Neural crest cell (in vitro differentiated cells): ENCODE measurements at places on chromosomes 3 and 15.

DNA sequence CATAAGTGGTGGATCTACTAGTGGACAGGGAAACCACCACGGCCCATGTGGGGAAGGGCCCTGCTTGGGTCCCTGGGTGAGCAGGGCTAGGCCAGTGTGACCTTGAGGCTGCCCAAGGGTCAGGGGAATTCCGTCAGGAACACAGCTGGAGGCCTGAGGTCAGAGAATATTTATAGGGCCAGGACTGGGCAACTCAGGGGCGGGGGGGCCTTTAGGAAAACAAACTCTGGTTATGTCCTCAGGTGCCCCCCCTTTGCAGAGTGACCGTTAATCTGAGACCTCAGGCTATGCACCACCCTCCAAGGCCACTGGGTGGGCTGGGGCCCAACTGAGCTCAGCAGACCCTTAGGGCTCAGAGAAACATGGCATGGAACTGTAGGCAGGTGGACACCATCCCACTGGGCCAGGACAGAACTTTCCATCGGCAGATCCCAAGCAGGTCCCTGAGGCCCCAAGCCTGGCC, 2.5 kb downstream of the TWF2 start:
- no peak overlapping the region for H3K27ac ChIP-seq
- H3K4me1 ChIP-seq = peaks cover 27% of the 10 kb centered on the region
- H3K36me3 ChIP-seq = no peaks in the 10 kb centered on the region
- H3K4me3 ChIP-seq = no peak overlapping the region
- DNase-seq = no peak
- H3K27me3 ChIP-seq = peaks cover 2% of the 10 kb centered on the region

- no peaks in the 10 kb centered on the region for H3K27me3 ChIP-seq
- H3K27ac ChIP-seq = no peak overlapping the region
- H3K4me3 ChIP-seq = no peak overlapping the region
- DNase-seq = no peak
- H3K4me1 ChIP-seq = no peaks in the 10 kb centered on the region
- no peaks in the 10 kb centered on the region for H3K36me3 ChIP-seq
Measured at GRCh38 chr15:61401903-61402698, 173.0 kb upstream of the RORA start.

- no peaks in the 10 kb centered on the region for H3K4me1 ChIP-seq
- no peaks in the 10 kb centered on the region for H3K36me3 ChIP-seq
- no peak overlapping the region for H3K4me3 ChIP-seq
- peaks cover 3% of the 10 kb centered on the region for H3K27me3 ChIP-seq
- no peak overlapping the region for H3K27ac ChIP-seq
- no peak for DNase-seq
Measured at GRCh38 chr3:112822064-112823055, 24.3 kb downstream of the CD200R1L start.

- H3K4me1 ChIP-seq = peaks cover 68% of the 10 kb centered on the region
- no peaks in the 10 kb centered on the region for H3K36me3 ChIP-seq
- DNase-seq = no peak
- peaks cover 26% of the 10 kb centered on the region for H3K27me3 ChIP-seq
Measured at GRCh38 chr3:193895409-193895808, 240.5 kb upstream of the HES1 start.

- no peaks in the 10 kb centered on the region for H3K36me3 ChIP-seq
- DNase-seq = no peak
- no peaks in the 10 kb centered on the region for H3K27me3 ChIP-seq
- H3K4me3 ChIP-seq = no peak overlapping the region
- H3K4me1 ChIP-seq = no peaks in the 10 kb centered on the region
Measured at GRCh38 chr3:16460886-16461285, 52.6 kb downstream of the RFTN1 start.

DNA sequence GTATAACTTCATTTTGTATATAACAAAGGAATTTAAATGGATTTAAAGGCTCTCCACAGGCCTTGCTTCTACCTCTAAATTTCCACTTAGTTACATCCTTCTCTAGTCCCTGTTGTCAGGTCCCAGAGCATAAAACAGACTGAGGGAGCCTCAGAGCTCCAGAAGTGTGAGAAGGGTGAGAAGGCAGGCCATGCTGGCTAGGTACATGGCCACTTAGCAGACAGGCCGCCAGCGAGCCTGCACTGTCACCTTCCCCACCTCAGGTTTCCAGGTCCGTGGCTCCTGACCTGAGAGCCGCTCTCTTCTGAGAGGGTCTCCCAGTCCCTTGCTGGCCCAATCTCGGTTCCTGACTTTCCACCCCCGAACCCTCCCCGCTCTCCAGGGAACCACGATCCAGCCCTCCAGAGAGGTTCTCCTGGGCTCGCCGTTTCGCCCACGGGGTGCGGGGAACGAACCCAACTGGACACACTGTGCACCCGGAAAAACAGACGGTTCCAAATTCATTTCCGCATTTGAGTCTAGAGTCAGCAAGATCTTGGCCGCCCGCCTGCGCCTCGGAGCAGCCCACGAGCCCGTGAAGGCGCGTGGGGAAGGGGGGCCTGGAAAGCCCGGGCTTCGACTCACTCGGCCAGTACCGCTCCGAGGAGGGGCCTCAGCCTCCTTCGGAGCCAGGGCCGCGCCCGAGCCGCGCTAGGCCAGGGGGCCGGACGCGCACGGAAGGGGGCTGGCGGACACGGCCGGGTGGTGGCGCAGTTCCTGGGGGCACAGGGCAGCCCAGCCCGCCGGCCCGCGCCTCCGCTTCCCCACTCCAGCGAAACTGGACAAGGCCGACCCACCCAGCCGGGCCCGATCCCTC, 16.7 kb upstream of the SOX2 start:
- H3K27me3 ChIP-seq = no peaks in the 10 kb centered on the region
- H3K36me3 ChIP-seq = peaks cover 2% of the 10 kb centered on the region

GRCh38 chr15:56754772-56755370, 21.6 kb upstream of the ZNF280D start:
- no peaks in the 10 kb centered on the region for H3K27me3 ChIP-seq
- no peaks in the 10 kb centered on the region for H3K4me1 ChIP-seq
- H3K4me3 ChIP-seq = no peak overlapping the region

- H3K27me3 ChIP-seq = no peaks in the 10 kb centered on the region
- no peaks in the 10 kb centered on the region for H3K36me3 ChIP-seq
- no peak overlapping the region for H3K4me3 ChIP-seq
- H3K27ac ChIP-seq = peak overlapping the region; percentile 92
Measured at GRCh38 chr3:189309400-189309975, 137.7 kb downstream of the TPRG1 start.

- H3K27ac ChIP-seq = no peak overlapping the region
Measured at GRCh38 chr3:172002512-172003078, 36.8 kb upstream of the FNDC3B start.

DNA sequence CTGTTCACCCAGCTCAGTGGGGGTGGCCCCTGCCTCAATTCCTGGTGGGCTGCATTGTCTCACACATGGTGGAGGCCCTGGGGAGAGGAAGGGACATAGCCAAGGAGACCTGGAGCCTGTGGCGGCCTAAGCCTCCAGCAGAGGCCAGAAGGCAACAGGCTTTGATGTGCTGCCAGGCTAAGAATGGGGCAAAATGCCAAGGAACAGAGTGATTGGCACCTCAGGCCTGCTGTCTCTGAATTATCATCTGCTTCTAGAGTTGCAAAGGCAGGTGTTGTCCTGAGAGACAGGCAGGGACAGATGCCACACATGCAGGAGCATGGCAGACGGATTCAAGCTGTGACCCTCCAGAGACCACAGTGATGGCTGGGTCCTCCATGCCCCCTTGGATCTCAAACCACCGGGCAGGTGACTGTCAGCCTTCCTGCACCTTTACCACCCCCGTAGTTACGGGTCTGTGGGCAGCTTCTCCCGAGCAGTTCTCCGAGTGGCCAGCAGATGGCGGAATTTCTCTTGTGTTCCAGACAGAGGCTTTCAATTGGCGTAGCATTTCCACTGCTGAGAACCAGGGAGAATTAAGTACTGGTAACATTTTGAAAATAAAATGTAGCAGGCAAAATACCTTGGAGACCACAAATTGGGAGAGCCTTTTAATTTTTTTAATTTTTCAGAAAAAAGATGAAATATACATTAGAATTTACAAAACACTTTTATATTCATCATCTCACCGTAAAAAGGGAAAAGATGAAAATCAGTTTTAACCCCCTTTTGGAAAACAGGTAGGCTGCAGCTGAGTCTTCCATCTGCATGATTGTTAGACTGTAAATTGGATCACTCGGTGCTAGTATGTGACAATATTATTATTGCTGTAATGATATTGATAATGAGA, 525.5 kb upstream of the CFAP20DC start:
- H3K27me3 ChIP-seq = no peaks in the 10 kb centered on the region
- H3K36me3 ChIP-seq = no peaks in the 10 kb centered on the region
- H3K27ac ChIP-seq = no peak overlapping the region
- peak; percentile 91 for DNase-seq

DNA sequence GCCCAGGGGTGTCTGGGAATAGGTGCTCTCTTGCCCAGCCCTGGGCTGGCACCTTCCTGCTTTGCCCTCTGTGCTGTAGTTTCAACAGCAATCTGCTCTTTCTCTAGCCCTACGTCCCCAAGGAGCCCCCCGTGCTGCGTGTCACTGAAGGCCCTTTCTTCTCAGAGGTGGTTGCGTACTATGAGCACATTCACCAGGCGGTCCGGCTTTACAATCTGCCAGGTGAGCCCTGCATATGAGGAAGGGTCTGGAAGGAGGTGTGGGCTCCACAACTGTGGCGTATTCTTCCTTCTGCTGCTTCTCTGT, 9.6 kb downstream of the MAN2A2 start:
- H3K4me3 ChIP-seq = no peak overlapping the region
- peaks cover 2% of the 10 kb centered on the region for H3K36me3 ChIP-seq
- no peak overlapping the region for H3K27ac ChIP-seq
- no peak for DNase-seq

- H3K4me3 ChIP-seq = no peak overlapping the region
- no peaks in the 10 kb centered on the region for H3K27me3 ChIP-seq
- peaks cover 4% of the 10 kb centered on the region for H3K4me1 ChIP-seq
- no peak for DNase-seq
- H3K27ac ChIP-seq = no peak overlapping the region
- H3K36me3 ChIP-seq = no peaks in the 10 kb centered on the region
Measured at GRCh38 chr3:71708476-71709105, 16.6 kb downstream of the EIF4E3 start.

DNA sequence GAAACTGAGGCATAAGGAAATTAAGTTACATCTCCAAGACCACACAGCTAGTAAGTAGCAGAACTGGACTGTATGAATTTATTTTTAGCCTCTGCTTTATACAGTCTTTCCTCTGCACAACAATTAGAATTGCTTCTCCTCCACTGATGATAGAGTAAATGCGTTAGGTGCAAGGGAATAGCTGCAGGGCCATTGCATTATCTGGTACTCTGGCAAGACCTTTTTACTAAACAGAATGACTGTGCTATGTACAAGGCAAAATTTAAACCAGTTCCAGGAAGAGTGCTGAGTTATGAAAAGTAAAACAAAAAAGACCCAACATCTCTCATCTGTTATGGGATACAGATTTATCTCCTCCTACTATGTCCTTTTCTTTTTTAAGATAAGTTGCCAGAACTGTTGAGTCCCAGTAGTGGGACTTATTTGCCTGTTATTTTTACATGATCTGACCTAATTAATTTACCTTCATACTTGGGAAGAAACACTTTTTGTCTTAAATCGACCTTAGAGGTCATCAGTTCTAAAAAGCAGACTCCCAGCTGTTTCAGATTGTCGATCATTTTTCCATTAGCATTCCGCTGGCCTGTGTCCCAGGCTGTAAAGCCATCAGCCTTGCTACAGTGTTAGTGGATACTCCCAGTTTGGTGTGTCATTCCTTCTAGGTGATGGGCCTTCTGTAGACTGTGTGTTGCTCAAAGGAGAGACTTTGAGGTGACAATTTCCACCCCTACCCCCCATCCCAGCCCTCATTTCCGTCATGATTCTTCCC, 147.5 kb upstream of the NUDT16 start:
- no peak for DNase-seq
- no peaks in the 10 kb centered on the region for H3K36me3 ChIP-seq
- no peak overlapping the region for H3K4me3 ChIP-seq
- H3K27me3 ChIP-seq = no peaks in the 10 kb centered on the region
- H3K27ac ChIP-seq = no peak overlapping the region
- H3K4me1 ChIP-seq = peaks cover 11% of the 10 kb centered on the region

- H3K36me3 ChIP-seq = no peaks in the 10 kb centered on the region
- H3K4me1 ChIP-seq = peaks cover 12% of the 10 kb centered on the region
- H3K27me3 ChIP-seq = no peaks in the 10 kb centered on the region
- H3K4me3 ChIP-seq = peak overlapping the region; percentile 98
- no peak for DNase-seq
Measured at GRCh38 chr3:115148142-115148790, 1.2 kb upstream of the ZBTB20 start.

- DNase-seq = no peak
- H3K4me1 ChIP-seq = no peaks in the 10 kb centered on the region
- H3K27ac ChIP-seq = no peak overlapping the region
- H3K27me3 ChIP-seq = peaks cover 13% of the 10 kb centered on the region
Measured at GRCh38 chr3:11245827-11246662, 26.2 kb upstream of the ATG7 start.

GRCh38 chr3:124582196-124582595, 148.1 kb upstream of the UMPS start:
- H3K4me3 ChIP-seq = no peak overlapping the region
- peaks cover 45% of the 10 kb centered on the region for H3K27me3 ChIP-seq
- H3K27ac ChIP-seq = no peak overlapping the region
- DNase-seq = no peak
- H3K4me1 ChIP-seq = peaks cover 30% of the 10 kb centered on the region

DNA sequence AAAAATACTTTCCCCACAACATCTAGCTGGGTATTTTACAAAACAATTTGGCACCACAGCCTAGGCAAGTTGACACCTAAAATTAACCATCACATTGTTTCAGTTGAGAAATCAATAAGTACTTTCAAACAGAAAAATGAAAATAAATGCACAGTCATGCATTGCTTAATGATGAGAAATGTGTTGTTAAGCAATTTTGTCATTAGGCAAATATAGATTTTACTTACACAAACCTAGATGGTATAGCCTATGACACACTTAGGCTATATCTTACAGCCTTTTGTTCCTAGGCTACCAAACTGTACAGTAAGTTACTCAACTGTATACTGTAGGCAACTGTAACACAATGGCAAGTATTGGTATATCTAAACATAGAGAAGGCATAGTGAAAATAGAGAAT, 608.6 kb upstream of the BCHE start:
- no peaks in the 10 kb centered on the region for H3K27me3 ChIP-seq
- no peaks in the 10 kb centered on the region for H3K4me1 ChIP-seq
- H3K27ac ChIP-seq = no peak overlapping the region
- no peak overlapping the region for H3K4me3 ChIP-seq

DNA sequence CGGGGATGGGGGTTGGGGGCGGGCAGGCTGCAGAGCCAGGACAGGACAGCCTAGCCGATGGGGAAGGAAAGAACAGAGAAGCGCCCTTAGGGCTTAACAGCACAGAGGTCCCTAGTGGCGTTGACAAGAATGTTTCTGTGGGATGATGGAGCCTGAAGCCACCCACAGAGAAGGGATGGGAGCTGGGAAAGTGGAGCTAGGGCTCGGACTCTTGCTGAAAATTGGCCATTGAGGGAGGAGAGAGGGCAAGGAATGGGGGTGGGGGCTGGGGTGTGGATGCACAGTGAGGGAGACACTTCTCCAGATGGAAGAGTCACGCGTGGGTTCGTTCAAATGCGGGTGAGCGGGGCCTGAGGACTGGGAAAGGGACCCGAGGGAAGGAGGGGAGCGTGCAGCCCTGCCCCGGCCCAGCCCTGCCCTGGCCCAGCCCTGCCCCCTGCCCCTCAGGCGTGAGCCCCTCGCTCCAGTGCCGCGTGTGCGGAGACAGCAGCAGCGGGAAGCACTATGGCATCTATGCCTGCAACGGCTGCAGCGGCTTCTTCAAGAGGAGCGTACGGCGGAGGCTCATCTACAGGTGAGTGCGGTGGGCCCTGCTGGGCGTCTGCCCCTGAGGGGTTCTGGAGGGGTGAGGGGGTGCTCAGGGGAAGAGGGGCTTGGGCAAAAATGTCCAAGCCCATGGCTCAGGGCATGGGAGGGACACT, 832 bp downstream of the NR2E3 start:
- H3K4me3 ChIP-seq = no peak overlapping the region
- DNase-seq = no peak
- no peak overlapping the region for H3K27ac ChIP-seq
- H3K4me1 ChIP-seq = peaks cover 21% of the 10 kb centered on the region
